Activated CD4-positive, alpha-beta T cell treated with anti-CD3 and anti-CD28 coated beads, Interleukin-2, amount 10 ng/mL, durations not matched to agents 24 days and 14 days (primary cell): ENCODE measurements at places on chromosomes 2 and 18. TPM values are rescaled to one million over a fixed set of nuclear protein-coding genes. Genes with fewer than 3 reads are reported as not detected.

- DNase-seq = no peak
- H3K27me3 ChIP-seq = no peaks in the 10 kb centered on the region
- H3K36me3 ChIP-seq = no peaks in the 10 kb centered on the region
- no peak overlapping the region for H3K4me3 ChIP-seq
- H3K27ac ChIP-seq = no peak overlapping the region
Observed at GRCh38 chr2:77310416-77310815, 211.8 kb downstream of the LRRTM4 start.

DNA sequence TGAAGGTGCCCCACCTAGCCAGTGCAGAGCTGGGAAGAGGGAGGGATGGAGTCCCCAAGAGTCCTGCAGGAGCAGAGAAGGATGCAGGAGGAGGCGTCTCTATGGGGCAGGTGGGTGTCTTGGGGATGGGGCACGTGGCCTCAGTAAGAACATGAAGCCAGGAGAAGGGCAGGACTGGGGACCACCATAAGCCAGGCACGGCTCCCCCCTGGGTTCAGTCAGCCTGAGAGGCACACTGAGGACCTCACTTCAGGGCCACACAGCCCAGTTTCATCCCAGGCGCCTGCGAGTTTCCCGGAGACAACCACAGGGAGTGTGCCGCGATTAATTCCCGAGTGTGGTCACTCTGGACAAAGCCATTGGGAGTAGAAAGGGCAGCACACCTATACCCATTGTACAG is 120.3 kb downstream of the GYPC start:
- H3K4me3 ChIP-seq = peak overlapping the region; percentile 81
- peaks cover 13% of the 10 kb centered on the region for H3K4me1 ChIP-seq
- no peaks in the 10 kb centered on the region for H3K36me3 ChIP-seq
- peak; percentile 60 for DNase-seq

DNA sequence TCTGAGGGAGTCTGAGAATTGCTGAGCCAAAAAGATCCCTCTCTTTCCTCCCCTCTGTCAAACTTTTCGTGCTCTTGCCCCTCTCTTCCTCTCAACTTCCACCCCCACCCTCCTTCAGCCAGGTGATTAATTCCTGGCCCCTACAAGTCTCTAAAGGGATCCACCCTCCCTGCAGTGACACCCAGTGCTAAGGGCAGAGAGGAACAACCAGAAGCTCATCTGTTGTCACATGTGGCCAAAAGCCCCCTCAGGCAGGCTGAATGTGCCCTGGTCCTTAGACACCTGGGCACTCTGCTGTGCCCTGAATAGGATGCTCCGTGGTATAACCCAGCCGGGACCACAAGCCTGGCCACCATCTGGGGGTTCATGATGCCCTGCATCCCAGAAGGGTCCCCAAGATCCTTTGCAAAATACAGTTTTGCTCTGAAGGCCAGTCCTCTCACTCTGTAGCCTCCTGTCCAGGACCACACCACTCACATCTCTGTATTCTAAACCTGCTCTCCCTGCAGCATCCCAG is 234.4 kb downstream of the BCL11A start:
- H3K27ac ChIP-seq = no peak overlapping the region
- peaks cover 5% of the 10 kb centered on the region for H3K4me1 ChIP-seq
- H3K27me3 ChIP-seq = peaks cover 15% of the 10 kb centered on the region

DNA sequence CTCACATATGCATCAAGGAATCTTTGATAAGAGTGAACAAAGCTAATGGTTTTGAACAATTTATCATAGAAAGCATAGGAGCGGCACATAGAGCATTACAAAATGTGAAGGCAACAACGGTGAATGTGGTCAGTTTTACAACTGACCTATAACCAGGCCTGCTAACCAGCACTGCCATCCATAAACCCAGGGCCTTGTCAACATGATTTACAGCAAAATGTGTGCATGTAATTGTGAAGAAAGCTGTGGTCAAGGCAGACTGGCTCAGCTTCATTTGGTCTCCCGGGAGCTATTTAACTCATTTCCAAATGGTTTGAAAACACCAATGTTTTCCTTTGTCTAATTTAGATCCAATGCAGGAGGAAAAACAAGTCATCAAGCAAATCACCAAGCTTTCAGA is 119.8 kb downstream of the DHRS9 start:
- DNase-seq = no peak
- no peak overlapping the region for H3K4me3 ChIP-seq
- H3K4me1 ChIP-seq = no peaks in the 10 kb centered on the region
- H3K36me3 ChIP-seq = no peaks in the 10 kb centered on the region
- no peak overlapping the region for H3K27ac ChIP-seq

GRCh38 chr2:127640082-127641072 is 5.6 kb upstream of the GPR17 start:
- no peaks in the 10 kb centered on the region for H3K27me3 ChIP-seq
- peaks cover 21% of the 10 kb centered on the region for H3K4me1 ChIP-seq
- H3K36me3 ChIP-seq = peaks cover 1% of the 10 kb centered on the region
- H3K4me3 ChIP-seq = peak overlapping the region; percentile 63
- peak overlapping the region; percentile 77 for H3K27ac ChIP-seq
- DNase-seq = peak; percentile 77

DNA sequence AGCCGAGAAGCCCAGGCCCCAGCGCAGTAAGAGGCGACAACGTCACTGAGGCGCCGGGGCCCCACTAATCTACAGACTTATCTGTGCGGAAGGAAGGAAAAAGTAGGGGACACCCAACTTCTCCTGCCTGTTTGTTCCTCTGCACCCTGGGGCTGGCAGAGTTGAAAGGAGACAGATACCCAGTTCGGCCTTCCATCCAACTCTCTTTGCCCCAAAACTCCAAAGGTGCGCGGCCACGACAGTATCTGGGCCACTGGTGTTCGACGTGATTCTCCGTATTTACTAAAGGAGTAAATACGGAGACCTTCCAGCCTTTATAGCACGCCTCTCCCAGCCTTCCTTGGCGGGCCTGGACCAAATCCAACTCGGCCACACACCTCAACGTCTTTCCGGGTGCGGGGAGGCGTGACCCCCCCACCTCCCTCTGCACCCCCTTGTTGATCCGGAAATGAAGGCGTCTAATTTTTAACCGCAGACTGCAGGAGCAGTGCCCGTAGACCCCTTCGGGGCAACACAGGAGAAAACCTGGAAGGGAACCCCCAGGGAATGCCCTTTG is 1.6 kb downstream of the SMAD7 start:
- H3K36me3 ChIP-seq = peaks cover 44% of the 10 kb centered on the region
- H3K27ac ChIP-seq = peak overlapping the region; percentile 82
- H3K4me3 ChIP-seq = peak overlapping the region; percentile 93
- peaks cover 47% of the 10 kb centered on the region for H3K4me1 ChIP-seq

DNA sequence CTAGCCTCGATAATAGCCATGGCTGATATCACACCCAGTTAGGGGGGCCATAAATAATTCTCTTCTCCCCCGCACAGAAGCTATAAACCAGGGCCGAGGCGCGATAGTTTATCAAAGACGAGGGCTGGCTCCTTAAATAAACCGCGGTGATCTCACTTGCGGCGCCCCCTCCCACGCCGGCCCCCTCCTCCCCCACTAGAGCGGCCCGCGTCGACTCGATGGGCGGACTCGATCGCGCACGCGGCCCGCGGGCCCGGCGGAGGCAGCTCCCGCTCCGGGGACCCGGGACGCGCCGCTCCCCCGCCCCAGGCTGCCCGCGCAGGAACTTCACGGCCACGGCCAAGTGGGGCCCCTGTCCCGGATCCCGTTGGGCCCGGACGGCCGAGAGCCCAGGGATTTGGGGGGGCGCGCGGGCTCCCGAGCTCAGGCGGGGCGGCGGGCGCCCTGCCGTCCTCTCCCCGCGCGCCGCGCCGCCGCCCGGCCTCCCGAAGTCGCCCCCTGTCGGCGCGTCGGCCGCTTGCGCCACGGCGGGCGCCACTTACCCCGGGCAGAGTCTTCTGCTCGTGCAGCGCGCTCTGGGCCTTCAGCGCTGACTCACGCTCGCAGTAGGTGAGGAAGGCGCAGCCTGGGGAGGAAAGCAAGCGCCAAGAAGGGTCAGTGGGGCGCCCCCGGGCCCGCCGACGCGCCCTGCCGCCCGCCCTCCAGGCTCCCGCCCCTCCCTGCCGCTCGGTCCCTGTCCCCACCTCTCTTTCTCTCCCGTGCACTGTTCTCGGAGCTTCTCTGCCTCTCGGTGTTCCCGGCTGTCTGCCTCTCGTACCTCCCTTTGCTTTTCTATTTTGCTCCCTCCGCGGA is 80.4 kb downstream of the CELF4 start:
- H3K27me3 ChIP-seq = peaks cover 51% of the 10 kb centered on the region
- H3K27ac ChIP-seq = no peak overlapping the region
- peak; percentile 65 for DNase-seq
- H3K4me3 ChIP-seq = peak overlapping the region; percentile 6

- H3K27ac ChIP-seq = no peak overlapping the region
- DNase-seq = no peak
- no peak overlapping the region for H3K4me3 ChIP-seq
- no peaks in the 10 kb centered on the region for H3K27me3 ChIP-seq
- no peaks in the 10 kb centered on the region for H3K36me3 ChIP-seq
Observed at GRCh38 chr2:151568501-151568900, 158.8 kb downstream of the RIF1 start.

- H3K27me3 ChIP-seq = peaks cover 74% of the 10 kb centered on the region
- peaks cover 10% of the 10 kb centered on the region for H3K36me3 ChIP-seq
- H3K4me1 ChIP-seq = peaks cover 18% of the 10 kb centered on the region
- H3K27ac ChIP-seq = peak overlapping the region; percentile 58
- DNase-seq = no peak
- H3K4me3 ChIP-seq = no peak overlapping the region
Observed at GRCh38 chr18:57439985-57440330, 4.8 kb downstream of the ONECUT2 start.

GRCh38 chr2:28395334-28396061 is 2.8 kb downstream of the FOSL2 start:
- peaks cover 38% of the 10 kb centered on the region for H3K36me3 ChIP-seq
- no peak overlapping the region for H3K4me3 ChIP-seq
- no peak overlapping the region for H3K27ac ChIP-seq
- H3K4me1 ChIP-seq = peaks cover 38% of the 10 kb centered on the region

- H3K27me3 ChIP-seq = peaks cover 54% of the 10 kb centered on the region
- peaks cover 2% of the 10 kb centered on the region for H3K36me3 ChIP-seq
- peak overlapping the region; percentile 76 for H3K4me3 ChIP-seq
- H3K4me1 ChIP-seq = peaks cover 3% of the 10 kb centered on the region
- no peak overlapping the region for H3K27ac ChIP-seq
- peak; percentile 64 for DNase-seq
Observed at GRCh38 chr2:232418466-232419244, 12.0 kb downstream of the ALPG start.

DNA sequence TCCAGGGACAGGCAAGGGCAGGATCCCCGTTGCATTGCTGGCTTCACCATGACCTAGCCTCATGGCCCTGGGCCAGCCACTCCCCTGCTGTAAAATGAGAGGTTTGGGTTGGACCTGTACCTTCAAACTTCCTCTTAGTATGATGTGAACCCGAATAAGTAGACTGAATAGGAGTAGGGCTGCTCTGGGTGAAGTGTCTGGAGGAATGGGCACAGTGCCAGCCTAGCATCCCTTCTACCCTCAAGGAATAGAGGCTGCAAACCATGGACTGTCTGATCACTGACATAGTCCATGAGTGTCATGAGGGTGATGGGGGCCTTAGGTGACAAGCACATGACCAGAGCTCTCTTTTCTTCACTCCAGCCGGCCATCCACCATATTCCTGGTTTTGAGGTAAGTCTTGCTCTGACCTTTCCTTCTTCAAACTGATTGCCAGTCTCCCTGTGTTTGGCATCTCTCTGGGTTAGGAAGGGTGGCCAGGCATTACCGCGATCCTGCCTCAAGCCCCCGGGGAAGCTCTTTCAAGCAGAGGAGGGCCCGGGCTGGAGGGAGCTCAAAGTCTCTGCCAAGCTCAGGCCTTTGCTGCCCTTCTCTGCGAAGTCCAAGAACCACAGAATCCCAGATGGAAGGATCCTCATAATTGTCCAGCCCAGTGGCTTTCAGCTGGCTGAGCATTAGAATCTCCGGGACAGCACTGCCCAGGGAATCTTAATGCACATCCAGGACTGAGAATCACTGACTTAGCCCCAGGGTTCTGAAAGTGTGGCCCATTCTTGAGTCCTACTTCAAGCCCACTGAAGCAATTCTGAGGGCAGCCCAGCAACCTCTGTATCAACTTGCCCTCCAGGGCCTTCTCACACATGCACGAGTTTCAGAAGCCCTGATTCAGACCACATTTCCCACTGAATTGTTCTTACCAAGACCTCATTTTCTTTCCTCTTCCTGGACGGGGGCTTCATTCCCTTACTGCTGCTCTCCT is 148.1 kb downstream of the DYSF start:
- H3K4me3 ChIP-seq = no peak overlapping the region
- no peaks in the 10 kb centered on the region for H3K36me3 ChIP-seq
- peaks cover 20% of the 10 kb centered on the region for H3K4me1 ChIP-seq
- DNase-seq = no peak
- H3K27me3 ChIP-seq = peaks cover 11% of the 10 kb centered on the region
- H3K27ac ChIP-seq = no peak overlapping the region

- no peaks in the 10 kb centered on the region for H3K4me1 ChIP-seq
- DNase-seq = no peak
- H3K36me3 ChIP-seq = no peaks in the 10 kb centered on the region
- no peaks in the 10 kb centered on the region for H3K27me3 ChIP-seq
Observed at GRCh38 chr2:129428086-129428660, 551.3 kb upstream of the RAB6C start.

DNA sequence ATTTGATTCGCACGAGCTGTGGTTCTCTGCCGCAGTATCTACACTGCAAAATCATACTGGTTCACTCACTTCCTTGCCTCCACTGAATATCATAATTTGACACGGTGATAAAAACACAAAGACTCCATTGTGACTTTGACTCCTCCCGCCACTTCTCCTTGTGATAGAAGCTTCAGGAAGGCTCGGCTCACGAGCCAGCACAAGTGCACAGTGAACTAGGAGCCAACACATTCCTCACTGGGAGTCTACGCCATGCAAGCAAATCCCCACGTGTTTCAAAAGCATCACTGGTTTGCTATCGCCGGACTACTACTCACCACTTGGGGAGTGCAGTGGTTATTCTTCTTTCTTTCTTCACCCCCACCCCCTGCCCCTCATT is 293.3 kb upstream of the PARD3B start:
- H3K4me1 ChIP-seq = no peaks in the 10 kb centered on the region
- H3K27ac ChIP-seq = no peak overlapping the region
- no peak overlapping the region for H3K4me3 ChIP-seq
- no peaks in the 10 kb centered on the region for H3K36me3 ChIP-seq

DNA sequence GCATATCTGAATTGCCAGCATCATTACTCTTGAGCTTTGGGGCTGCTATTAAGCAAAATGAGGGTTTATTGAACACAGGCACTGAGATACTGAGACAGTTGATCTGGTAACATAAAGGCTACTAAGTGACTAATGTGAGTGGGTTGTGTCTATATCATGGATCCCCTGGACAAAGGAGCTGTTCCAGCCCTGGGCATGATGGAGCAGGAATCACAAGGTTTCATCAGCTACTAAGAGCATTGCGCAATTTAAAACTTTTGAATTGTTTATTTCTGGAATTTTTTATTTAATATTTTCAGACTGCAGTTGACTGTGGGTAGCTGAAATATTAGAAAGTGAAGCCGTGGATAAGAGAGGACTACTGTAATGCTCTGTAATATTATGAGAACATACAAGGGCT is 73.5 kb downstream of the MGAT5 start:
- H3K4me1 ChIP-seq = peaks cover 37% of the 10 kb centered on the region
- H3K27me3 ChIP-seq = no peaks in the 10 kb centered on the region
- no peak overlapping the region for H3K27ac ChIP-seq
- H3K36me3 ChIP-seq = peaks cover 21% of the 10 kb centered on the region
- H3K4me3 ChIP-seq = no peak overlapping the region

COL4A3 gene
- not detected in 2 replicates for total RNA-seq

GRCh38 chr2:232893834-232894233 is 23.8 kb downstream of the SNORC start:
- no peaks in the 10 kb centered on the region for H3K36me3 ChIP-seq
- H3K27ac ChIP-seq = no peak overlapping the region
- DNase-seq = no peak
